ENCODE measurements at places on chromosomes 4 and X.

- DNase-seq = no peak
Observed at GRCh38 chr4:37816006-37816405, 10.5 kb upstream of the PGM2 start.

- no peak for DNase-seq
Observed at GRCh38 chrX:69289793-69290123, 124.5 kb upstream of the PJA1 start.

DNA sequence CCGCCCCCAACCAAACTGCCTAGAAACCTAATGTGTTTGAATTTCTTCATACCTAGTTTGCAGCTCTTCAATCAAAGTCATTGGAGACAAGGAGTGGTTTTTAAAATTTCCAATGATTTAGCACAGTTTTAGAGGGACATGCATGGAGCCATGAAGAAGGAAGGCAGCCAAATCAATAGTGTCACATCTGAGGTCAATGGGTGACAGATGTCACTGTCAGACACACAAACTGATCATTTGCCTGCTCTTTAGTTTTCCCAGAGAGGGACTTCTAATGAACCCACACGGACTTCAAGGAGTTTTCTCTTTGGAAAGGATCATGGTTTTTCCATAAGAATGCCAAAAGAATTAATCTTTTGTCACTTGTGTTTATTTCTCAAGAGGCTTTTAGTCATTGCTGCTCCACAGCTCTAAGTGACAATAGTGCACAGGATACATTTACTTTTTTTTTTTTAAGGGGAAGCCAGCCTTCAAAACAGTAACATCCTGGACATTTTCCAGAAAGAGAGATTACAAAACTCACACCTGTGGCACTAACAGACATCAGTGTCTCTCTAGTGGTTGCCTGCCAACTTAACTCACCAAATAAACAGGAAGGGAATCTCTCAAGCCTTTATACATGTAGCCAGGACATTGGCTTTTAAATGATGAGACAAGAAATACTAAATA is 251.1 kb upstream of the DIAPH2 start:
- no peak for DNase-seq

GRCh38 chrX:15724911-15725310 is 13.2 kb upstream of the CA5B start:
- DNase-seq = no peak

- no peak for DNase-seq
Observed at GRCh38 chr4:183223053-183223452, 97.0 kb downstream of the CLDN22 start.

- no peak for DNase-seq
Observed at GRCh38 chr4:6961496-6962210, 52.0 kb downstream of the TBC1D14 start.

DNA sequence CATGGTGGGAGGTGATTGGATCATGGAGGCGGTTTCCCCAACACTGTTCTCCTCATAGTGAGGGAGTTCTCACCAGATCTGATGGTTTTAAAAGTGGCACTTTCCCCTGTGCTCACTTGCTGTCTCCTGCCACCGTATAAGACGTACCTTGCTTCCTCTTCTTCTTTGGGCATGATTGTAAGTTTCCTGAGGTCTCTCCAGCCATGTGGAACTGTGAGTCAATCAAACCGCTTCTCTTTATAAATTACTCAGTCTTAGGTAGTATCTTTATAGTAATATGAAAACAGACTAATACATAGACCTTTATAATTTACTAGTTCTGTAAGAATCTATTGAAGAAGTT is 82.5 kb upstream of the PITX2 start:
- DNase-seq = no peak

DNA sequence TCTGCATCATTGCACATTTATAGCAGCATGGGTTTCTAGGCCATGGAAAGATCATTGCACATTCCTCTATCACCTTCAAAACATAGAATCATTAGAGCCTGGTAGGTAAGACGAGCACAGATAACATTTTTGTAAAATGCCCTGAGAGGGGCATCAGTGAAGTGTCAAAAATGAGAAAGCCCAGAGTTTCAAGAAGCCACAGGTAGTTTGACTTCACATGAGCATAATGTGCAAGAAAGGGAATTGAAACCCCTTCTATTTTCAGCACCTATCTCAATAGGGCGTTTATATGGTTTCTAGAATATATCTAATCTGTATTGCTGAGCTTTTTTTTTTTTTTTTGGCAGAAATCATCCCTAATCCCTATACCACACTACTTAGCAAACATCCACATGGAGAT is 2441.7 kb downstream of the ARAP2 start:
- DNase-seq = no peak

- DNase-seq = no peak
Observed at GRCh38 chrX:11381464-11381863, 88.3 kb downstream of the AMELX start.

GRCh38 chr4:101967697-101968346 is 177.3 kb downstream of the BANK1 start:
- no peak for DNase-seq

- DNase-seq = no peak
Observed at GRCh38 chr4:179465131-179465797, 2023.0 kb upstream of the AGA start.

- no peak for DNase-seq
Observed at GRCh38 chr4:124224256-124224655, 488.3 kb downstream of the ANKRD50 start.

GRCh38 chr4:186021461-186022167 is 47.3 kb upstream of the TLR3 start:
- DNase-seq = peak; percentile 39

- DNase-seq = no peak
Observed at GRCh38 chr4:187547316-187547715, 448.3 kb upstream of the ZFP42 start.

- no peak for DNase-seq
Observed at GRCh38 chr4:7738458-7739076, 201.1 kb downstream of the AFAP1 start.

GRCh38 chr4:89805297-89805696 is 31.7 kb downstream of the SNCA start:
- no peak for DNase-seq

DNA sequence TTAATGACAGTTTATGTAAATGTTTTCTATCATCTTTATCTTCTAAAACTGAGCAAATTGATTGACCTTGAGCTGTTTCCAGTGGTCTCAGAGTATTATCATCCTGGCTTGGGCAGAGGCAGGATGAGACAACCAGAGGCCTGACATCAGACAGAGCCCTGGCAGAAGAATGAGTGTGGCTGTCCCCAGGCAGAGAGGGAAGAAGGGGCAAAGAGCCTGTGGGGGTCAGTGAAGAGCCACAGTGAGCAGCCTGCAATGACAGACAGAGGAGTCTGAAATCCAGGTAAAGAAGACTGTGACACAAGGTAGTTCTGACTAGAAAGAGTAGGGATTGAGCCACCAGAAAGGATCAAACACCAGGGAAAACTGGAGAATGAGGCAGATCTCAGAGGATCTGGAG is 182.4 kb upstream of the ARSJ start:
- no peak for DNase-seq

DNA sequence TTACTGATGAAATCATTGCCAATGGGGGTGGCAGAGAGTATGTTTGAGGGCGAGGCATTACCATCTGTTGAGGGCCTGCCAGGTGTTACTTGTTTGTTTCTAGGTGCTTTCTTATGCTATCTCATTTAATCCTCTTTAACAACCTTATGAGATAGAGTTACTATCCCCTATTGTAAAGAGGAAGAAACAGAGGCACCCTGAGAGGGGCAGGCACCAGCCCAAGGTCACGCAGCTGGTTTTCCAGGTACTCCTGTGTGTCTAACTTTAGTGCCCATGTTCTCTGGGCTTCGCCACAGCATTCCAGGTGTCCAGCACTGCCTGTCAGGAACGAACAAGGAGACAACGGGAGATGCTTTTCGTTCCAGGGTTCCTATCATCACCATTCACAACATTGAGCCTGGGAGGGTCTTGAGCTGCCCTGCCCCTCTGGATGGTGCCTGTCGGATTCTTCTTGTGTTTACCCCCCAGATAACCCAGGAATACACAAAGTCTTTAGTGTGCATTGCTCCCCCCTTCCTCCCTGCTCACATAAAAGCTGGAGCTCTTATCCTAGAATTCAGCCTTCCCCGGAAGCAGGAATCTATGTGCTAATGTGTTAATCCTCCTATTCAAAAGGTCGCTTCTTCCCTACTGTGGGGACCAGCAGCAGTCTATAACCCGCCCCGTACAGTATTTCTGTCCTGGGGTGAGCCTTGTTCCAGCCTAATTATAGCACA is 24.9 kb upstream of the GPC4 start:
- no peak for DNase-seq

DNA sequence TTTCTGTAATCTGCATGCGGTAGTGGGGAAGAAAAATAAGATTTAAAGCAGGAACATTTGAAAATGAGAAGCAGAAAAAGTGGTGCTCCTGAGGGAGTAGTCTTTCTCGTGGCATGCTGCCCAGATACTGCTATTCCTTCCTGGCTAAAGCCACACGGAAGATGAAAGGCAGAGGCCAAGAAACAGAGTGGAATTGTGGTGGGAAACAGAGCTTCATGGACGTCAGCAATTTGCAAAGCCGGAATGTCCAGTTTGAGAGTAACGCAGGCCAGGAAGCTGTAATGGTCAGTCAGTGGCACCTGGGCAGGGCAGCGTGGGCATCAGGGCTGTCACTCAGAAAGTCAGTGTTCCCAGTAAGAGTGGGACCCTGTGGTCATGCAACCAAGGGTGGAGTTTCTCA is 63.7 kb upstream of the FMR1 start:
- DNase-seq = no peak

DNA sequence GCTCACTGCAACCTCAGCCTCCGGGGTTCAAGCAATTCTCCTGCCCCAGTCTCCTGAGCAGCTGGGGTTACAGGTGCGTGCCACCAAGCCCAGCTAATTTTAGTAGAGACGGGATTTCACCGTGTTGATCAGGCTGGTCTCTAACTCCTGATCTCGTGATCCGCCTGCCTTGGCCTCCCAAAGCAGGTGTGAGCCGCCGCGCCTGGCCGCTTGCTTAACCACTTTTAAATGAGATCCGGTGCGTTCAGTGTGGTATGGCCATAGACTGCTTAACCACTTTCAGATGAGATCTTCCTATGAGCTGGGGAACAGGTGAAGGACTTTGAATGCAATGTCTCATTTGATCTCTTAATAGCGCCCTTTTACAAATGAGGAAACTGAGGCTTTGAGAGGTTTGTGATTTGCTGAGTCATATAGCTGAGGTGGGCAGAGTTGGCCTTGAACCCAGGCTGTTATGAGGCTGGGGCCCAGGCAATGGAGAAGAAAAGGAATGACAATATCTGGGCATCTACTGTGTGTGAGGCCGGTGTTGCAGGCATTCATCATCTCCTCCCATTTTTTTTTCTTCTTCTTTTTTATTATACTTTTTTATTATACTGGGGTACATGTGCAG is 41.9 kb upstream of the NSG1 start:
- no peak for DNase-seq

DNA sequence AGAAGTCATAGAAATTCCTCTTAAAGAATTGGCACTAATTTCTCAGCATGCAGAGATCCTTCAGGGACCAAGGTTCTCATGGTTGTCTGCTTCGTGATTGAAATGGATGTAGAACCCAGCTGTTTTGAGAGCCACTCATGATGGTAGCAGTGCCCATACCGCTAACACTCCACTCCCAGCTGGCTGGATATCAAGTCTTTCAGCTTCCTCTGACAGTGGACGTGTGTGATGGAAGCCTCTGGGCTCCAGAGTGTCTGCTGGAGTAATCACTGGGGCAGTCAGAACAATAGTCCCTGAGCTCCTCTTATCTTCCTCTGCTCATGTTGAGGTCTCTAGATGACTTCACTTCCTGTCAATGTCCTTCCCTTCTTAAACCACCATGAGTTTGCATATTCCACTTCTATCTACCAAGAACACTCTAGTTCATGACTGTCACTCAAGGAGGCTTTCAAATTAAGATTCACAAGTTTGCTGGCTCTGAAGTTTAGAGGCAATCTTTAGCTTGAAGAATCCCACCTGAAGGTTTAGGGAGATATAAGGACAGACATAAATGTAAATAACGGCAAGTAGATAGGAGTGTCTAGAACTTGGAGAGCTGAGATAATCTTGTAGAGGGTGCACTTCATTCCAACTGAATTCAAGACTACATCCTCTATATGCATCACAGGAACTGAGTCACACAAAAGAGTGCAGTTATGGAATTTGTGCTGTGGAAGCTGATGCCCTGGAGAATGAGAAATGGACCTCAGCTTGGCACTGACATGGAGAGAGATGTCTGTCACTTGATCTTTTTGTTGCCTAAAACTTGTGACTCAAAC is 64.5 kb upstream of the WDR1 start:
- DNase-seq = no peak

DNA sequence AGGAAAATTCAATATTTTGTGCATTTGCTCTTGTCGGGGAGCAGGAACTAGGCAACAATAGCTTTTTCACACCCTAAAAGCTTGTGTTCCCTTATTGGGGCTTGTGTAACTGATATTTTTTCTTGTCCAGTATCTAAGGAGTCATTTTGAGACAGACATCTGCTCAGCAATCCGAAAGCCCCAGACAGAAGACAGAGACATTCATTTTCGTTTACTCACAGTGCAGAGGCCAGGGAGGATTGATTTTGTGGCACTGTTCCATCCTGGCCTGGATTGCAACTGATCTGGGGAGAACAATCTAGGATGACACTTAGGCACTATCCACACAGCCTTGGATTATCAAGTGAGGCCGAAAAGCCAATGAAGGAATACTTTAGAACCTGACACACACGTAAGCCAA is 27.4 kb upstream of the PLAC1 start:
- no peak for DNase-seq

DNA sequence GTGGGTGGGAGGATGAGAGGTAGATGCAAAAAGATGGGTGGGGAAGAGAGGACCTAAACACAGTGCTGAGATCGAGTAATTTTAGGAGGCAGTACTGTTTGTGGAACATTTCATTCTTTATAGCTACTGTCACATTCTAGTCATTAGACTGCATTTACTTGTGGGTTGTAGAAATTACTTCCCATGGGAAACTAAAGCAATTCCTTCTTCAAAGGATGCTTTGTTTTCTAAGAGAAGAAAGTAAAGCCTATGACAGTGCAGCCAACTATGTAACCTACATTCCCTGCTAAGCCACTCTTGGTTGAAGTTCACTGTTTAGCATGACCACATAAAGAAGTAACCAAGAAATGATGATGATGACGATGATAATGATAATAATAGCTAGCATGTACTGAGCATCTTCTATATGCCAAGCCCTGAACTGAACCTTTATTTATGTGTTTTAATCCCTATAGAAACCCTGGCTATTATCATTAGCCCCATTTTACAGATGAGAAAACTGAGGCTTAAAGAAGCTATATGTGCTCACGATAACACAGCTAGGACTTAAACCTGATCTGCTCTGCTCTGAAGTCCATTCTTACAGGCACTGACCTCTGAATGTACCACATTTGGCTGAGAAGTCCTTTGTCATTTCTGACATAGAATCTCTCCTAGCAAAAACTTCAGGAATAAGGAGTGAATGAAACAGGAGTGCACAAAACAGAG is 114.5 kb upstream of the KIT start:
- no peak for DNase-seq

Data from cerebellar nuclear complex (tissue), 1 donor.